ENCODE measurements at places on chromosomes 16 and 17.

DNA sequence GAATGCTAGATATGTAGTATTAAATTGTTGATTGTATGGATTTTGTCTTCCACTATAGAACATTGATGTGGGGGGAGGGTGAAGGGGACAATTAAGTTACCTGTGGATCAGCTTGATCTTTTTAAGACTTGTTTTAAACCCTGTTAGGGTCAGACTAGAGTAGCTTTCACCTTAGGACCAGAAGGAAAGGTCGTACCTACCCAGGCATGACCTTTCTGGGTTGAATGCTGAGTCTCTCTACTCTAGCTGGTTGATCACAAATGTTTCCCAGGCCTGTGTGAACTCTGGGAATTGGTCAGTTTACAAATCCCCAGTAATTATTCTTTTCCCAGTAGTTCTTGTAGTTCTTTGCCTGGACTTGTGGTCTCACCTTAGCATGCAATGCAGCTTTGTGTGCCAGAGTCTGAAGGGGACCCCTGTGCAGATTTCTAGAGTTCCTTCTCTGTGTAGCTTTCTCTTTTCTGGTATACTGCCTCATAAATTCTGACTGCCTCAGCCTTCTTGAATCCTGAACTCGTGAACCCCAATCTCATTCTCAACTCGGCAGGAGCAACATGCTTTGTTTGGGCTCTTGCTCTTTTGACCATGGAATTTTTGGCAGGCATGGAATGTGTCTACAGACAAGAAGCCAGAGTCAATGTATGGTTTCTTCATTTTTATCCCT, 54.1 kb downstream of the VMP1 start:
- no peak for DNase-seq

DNA sequence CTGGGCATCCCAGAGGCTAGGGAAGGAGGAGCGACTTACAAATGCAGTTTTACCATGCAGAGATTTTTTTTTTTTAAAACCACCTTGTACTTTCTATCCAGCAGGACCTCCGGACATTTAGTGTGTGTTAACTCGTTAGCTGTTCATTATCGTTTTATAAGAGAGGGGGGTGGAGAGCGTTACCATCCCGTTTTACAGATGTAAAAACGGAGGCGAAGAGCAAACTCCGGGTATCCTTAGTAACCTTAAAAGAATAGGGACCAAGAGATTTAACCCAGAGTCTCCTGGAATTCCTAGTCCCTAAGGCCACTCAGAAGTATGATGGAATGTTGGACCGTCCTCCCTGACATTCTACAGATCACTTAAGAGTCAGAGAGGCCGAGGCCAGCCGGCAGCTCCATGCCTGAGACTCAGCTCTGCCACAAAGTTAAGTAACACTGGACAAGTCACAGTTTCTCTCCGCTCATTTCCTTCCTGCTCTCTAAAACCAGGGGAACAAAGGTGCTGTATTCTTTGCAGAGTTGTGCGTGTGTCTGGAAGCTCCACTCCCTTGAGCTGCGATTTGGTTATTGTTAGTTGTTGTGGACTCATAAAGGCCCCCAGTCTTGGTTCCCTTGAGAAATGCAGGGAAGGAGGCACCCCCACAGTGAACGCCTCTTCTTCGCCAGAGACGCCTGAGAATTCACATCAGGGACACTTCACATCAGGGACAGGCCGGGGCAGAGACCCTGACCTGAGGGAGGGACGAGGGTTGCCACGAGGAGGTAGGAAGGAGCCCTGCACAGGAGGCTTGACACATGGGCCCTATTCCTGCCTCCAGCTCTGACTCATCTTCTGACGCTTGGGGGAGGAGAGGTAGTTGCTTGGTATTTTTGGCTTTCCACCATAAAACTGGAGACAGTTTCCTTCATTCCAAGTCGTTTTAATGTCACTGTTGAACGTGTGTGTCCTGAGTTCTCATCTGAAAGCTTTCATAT, 1.2 kb downstream of the DUSP14 start:
- peak; percentile 83 for DNase-seq

DNA sequence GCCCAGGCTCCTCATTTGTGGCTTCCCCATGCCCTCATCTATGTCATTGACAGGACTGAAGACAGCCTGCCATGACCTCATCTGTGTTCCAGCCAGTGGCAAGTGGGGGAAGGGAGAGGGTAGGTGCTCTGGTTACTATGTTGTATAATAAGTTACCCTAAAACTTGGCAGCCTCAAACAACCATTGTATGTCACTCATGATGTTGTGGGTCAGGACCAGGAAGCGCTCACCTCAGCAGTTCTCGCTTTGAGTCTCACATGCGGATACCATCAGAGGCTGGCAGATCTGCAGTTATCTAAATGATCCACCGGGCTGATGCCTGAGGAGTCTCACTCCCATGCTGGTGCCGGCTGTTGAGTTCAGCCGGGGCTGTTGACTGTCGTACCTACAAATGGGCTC, 89.0 kb upstream of the TMEM97 start:
- DNase-seq: no peak

- peak; percentile 45 for DNase-seq
These were observed 12.6 kb upstream of the ATP6V0C start for GRCh38 chr16:2500918-2501750.

DNA sequence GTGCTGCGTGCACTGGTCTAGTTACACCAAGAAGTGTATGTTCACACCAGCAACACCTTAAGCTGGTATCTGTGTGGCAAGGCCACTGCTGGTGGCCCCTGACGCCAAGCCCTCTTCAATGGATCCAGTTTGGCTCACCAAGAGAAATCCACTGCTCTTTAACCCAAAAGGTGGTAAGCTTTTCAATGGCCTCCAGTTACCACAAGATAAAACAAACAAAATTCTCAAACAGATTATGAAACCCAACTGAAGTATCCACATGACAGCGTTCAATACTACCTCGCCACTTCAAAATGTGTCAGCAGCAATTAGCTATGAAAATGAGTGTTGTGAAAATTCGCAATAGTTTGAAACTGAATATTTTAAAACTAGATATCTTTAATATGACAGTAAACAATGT, 96.5 kb upstream of the AKTIP start:
- DNase-seq: no peak

GRCh38 chr17:48970224-48970623, 1.8 kb upstream of the GIP start:
- DNase-seq: no peak

DNA sequence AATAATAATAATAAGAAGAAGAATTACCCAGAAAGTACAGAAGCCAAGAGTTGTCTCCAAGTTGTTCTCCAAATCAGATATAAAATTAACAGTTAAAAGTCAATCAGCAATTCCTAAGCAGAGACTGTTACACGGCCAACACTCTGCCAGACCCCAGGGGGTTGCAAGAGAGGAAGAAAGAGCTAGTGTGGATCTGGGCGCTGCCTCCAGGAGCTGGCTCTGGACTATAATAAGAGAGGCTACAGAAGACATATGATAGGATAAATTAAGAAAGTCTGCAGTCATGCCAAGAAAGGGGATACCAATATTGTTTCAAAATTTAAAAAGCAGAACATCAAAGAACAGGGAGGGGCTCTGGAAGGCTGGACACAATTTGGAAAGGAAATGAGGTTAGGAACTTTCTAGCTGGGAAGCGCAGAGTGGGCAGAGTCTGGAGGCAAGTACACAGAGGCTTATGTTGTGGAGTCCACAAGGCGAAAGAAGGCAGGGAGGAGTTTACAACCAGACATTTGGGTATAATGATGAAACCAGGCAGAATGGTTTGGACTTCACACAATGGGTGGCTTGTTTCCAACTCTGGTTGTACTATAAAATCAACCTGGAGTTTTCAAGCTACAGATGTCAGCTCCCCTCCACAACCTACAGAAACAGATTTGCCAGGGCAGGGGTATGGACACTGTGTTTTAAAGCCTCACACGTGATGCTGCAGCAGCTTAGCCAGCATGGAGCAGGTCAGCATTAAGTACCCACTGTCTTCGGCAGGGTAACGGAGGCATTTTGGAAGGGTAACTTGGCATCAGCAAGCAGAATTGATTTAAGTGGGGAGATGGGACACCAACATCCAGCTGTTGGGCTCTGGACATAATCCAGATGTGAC, 49.4 kb downstream of the SLC39A11 start:
- no peak for DNase-seq

GRCh38 chr17:65504141-65504540, 57.3 kb downstream of the AXIN2 start:
- no peak for DNase-seq

DNA sequence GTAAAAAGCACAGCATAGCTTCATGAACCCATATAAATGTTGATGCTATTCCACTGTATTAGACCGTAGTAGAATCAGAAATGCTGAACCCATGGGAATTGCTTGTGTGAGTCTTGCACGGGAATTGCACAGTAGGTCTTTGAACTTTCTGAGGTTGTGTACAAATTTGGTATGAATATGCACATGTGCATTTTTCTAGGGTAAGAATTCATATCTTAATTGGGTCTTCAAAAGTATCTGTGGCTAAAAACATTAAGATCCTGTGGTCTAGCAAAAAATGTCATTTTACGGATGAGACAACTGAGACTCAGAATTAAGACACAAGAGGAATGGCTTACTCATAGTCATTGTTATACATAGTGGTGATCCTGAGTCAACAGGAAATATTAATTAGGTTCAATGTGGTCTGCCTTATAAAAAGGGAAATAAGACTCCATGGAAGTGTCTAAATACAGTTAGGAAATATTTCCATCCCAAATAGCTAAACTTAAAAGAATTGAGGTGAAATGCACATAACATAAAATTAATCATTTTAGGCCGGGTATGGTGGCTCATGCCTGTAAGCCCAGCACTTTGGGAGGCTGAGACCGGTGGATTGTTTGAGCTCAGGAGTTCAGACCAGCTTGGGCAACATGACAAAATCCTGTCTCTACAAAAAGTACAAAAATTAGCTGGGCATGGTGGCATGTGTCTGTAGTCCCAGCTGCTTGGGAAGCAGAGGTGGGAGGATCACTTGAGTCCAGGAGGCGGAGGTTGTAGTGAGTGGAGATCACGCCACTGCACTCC, 22.8 kb downstream of the TAOK1 start:
- peak; percentile 69 for DNase-seq

DNA sequence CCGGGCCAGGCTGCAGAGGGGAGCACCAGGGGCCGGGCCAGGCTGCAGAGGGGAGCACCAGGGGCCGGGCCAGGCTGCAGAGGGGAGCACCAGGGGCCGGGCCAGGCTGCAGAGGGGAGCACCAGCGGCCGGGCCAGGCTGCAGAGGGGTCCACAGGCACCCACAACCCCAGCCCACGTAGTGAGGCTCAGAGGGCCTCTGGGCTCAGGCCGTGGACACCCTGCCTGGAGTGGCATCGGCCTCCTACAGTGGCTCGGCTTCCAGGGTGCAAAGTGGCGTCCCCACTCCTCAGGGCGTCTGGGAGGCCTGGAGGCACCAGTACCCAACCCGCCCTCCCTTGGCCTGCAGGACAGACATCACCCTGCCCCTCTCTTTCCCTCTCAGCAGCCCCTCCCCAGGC, 9.6 kb downstream of the DOC2B start:
- DNase-seq: no peak

GRCh38 chr17:82302991-82303943, 14.1 kb downstream of the CD7 start:
- DNase-seq: no peak

DNA sequence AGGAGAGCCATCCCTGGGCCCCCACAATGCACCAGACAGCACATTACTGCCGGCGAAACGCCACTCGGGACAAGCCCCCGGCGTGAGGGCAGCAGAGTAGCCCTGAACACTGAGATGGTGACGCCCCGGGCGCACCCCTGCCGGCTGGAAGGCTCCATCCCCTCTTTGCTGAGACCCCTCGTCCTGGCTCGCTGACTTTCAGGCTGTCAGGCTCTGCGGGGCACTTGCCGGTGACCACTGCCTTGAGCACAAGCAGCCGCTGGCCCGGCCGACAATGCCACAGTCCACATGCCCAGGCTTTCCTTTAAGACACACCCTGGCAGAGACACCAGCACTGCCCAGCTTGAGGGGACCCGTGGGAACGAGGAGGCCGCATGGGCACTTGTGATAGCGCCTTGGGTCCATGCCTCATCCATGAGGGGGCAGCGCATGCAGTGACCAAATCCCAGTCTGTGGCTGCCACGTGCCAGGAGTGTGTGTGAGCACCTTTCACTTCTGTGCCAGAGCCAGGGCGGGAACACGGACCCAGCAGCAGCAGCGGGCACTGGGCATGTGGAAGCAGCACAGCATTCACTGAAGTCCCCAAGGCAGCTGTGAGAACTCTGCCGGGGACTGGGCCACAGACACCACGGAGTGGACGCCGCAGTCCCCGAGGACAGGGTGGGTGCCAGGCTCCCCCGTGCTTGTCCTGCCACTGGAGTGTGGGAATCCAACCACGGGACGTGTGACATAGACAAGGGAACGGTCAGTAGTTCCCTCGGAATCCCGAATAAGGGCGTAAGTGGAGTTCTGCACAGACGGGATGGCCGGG, 24.5 kb downstream of the NDUFAF8 start:
- DNase-seq: no peak

GRCh38 chr17:34252444-34253138, 2.5 kb upstream of the CCL2 start:
- peak; percentile 16 for DNase-seq

DNA sequence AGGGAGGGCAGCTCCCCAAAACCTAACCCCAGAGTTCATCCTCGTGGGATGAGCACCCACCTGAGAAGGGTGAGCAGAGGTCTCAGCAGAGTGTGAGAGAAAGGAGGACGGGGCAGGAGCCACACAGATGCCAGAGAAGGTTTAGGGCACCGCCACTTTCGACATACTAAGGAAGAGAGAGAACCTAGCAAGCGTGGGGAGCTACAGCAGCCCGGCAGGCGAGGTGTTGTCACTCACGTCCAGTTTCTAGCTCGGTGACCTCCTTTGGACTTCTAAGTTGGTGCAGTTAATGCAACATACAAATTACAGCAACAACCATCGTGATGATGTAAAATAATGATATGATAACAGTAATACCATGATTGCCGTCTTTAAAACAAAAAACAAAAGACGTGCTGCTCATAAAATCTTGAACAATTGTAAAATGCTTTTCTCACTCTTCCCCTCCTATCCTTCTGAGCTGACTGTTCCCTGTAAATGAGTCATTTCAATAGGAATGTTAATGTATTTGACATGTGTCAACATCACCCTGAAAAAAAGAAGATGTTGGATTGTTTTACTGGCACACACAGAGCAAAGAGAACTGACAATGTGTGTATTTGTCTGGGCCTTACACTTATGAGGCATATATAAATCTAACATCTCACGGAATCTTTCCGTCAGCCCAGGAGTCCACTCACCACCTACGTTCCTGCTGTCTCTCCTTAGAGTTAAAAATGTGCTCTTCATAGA, 158.2 kb upstream of the MAF start:
- peak; percentile 78 for DNase-seq

DNA sequence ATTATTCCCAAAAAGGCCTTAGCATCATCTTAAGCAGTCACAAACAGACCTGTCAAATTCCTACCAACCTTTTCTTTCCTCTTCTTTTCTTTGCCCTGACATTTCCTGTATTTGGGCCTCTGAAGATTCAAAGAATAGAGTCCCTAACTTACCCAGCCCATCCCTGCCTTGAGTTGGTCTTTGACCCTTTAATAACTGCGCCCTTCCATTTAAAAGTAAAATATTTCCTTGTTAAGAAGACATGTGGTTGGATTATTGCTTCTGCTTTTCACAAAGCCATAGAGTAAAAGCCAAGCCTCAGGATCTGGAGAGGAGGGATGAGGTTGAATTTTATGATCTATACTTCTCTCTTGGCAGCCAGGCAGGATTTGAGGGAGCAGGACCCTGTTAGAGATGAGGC, 13.2 kb upstream of the CCL23 start:
- no peak for DNase-seq
